ENCODE measurements at places on chromosomes 2 and 18. TPM values are rescaled to one million over a fixed set of nuclear protein-coding genes. Genes with fewer than 3 reads are reported as not detected.

DNA sequence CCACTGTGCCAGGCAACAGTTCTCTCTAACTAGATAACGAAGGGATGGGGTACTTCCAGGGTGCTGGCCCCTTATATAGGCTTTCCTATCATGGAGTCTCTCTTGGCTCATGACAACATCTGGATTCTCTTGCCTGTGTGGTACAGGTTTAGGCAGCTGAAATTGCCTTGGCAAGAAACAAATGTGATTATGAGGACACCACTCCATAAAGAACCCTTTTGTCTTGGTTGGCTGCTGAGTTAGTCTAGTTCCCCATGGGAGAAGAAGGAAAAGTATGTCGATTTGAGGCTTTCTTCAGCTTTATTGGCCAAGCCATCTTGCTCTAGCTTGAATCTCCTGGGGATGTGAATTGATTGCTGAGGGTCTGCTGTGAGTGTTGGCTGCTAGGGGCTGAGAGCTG, 76.3 kb upstream of the ZCCHC2 start:
- DNase-seq, result no peak

GRCh38 chr18:1891641-1892040, 679.7 kb downstream of the METTL4 start:
- no peak for DNase-seq

- no peak for DNase-seq
Observed at GRCh38 chr2:231308631-231309428, 86.7 kb upstream of the B3GNT7 start.

GRCh38 chr2:26720322-26721114, 28.0 kb downstream of the KCNK3 start:
- DNase-seq, result peak; percentile 81

DNA sequence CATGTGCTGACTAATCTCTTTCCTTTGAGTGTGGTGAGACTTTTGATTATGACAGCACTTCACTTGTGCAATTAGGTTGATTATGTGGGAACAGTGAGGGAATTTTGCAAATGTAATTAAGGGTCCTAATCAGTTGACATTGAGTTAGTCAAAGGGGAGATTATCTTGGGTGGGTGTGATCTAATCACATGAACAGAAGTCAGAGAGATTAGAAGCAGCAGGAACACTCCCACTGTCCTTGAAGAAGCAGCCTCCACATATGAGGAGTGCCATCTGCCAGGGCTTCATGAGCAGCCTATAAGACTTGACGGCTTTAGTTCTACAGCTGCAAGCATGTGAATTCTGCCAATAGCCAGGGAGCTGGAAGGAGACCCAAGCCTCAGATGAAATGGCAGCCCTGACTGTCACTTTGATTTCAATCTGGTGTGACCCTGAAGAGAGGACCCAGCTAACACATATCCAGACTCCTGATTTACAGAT, 89.4 kb upstream of the APCDD1 start:
- no peak for DNase-seq

DNA sequence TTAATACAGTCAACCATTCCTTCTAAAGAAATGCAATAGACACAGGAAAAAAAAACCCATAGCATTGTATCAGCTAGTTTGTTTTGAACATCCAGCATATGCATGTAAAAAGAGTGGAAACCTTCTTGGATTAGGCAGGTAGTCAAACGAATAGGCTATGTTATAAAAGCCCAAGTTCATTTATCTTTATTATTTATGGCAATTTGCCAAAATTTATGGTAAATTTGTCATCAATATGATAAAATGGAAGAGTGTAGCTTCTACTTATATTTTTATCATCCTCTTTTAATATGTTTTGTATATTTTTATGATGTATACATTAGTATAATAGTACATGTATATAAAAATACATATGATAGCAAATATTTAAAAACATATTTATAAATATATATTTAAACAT, 23.9 kb downstream of the DSC1 start:
- DNase-seq, result no peak

GRCh38 chr2:10613263-10613662, 76.5 kb downstream of the NOL10 start:
- DNase-seq, result no peak

DNA sequence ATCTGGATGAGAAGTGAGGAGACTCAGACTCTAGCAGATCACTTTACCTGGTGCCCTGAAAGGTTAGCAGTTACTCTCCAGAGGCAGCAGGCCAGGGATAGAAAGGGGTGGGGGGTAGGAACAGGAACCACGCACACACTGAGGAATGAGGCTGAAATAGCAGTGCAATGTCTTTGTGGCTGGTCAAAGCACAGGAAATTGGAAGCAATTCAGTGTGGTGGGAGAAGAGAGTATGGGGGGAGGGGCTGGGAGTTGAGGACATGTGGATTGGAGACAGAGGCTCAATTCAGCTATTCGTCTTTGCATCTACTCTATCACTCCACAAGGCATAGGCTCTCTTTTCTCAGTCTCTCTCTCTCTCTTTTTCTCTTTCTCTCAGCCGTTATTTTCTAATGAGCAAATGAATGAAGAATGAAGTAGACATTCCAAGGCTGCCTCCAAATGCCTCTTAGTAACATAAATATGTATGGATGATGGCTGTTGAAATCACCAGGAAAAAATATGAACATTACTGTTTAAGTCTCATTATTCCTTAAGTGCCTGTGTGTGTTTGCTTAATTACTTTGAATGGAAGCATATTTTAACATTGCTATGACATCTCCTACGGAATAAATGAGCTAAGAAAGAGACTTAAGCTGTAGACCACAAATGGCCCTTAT, 979.4 kb downstream of the TSN start:
- DNase-seq, result no peak

GRCh38 chr18:75638776-75639471, 211.4 kb upstream of the SMIM21 start:
- DNase-seq, result no peak

DNA sequence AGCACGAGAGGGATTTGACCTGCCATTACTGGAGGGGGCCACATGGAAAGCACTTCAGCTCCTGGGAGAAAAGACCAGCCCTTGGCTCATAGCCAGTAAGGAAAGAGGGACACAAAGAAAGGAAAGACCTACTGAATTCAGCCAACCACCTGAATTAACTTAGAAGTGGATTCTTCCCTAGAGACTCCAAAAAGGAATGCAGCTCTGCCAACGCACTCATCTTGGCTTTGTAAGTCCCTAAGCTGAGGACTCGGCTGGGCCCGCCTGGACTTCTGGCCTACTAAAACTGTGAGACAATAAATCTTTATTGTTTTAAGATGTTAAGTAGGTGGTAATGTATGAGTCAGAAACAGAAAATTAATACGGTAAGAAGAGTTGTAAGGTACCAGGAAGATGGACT, 11.5 kb downstream of the ATF2 start:
- no peak for DNase-seq

DNA sequence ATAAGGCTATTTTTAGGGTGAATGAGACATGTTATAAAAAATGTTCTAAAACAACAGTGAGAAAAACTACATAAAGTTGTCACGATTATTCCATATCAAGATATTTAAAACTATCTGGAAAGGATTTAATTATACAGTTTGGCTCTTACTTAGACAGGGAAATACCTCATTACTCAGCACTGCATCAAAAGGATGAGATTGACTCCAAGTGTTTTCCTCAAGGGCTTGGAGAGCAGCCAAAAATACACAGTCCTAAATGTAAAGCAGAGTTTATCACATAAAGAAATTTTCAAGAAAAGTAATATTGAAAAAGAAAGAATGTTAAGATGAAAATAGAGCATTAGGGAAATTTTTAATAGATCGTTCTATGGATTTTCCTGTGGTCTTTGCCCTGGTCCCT, 285.5 kb upstream of the NETO1 start:
- DNase-seq, result no peak

GRCh38 chr2:196594158-196594557, 45.4 kb upstream of the CCDC150 start:
- DNase-seq, result no peak

DNA sequence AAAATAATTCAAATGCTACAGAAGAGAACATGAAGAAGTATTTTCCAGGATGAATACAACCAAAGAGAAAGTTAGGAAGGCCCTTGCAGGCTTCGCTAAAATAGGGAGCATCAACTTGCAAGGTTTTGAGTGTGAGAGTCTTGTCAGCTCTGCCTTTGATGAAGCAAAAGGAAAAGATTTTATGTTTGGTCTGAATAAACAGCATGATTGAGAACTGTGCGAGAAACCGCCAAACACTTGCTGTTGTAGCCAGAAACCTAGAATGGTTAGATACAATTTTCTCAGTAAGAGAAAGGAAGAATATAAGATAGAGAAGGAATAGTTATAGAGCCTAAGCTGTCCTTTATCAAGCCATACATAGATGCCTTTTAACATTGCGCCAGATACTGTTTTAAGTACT, 163.6 kb downstream of the L3MBTL4 start:
- no peak for DNase-seq

GRCh38 chr18:9913151-9913525, 678 bp upstream of the VAPA start:
- no peak for DNase-seq

GRCh38 chr2:235766278-235766677, 272.4 kb downstream of the AGAP1 start:
- peak; percentile 82 for DNase-seq

GRCh38 chr2:86439879-86440630, 1.1 kb upstream of the KDM3A start:
- no peak for DNase-seq

DNA sequence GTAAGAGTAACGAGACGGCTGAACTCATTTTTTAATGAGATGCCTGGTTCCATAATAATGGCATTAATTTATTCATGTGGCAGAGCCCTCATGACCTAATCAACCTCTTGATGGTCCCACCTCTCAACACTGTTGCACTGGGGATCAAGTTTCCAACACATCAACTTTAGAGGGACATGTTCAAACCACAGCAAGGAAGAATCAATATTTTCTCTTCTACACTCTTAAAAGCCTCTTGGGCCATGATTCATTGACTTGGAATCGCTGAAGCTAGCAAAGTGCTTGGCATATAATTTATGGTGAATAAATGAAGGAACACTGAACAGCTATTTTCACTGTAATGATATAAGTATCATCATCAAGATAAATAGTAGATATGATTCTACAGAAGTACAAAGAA, 333.0 kb downstream of the TNS1 start:
- DNase-seq, result no peak

- DNase-seq, result no peak
Observed at GRCh38 chr2:8243748-8244400, 438.0 kb upstream of the ID2 start.

GRCh38 chr2:238615187-238615586, 188.5 kb downstream of the ASB1 start:
- no peak for DNase-seq

- DNase-seq, result no peak
Observed at GRCh38 chr18:72128649-72129048, 415.5 kb downstream of the CBLN2 start.

The ICA1L gene
- total RNA-seq, result 8.9 TPM

The TMEM178A gene
- total RNA-seq, result 2.7 TPM

The FOXI3 gene
- not detected for total RNA-seq

The ABCB11 gene
- total RNA-seq, result 0.23 TPM

The ACVR1C gene
- 0.58 TPM for total RNA-seq

The VAMP8 gene
- 178 TPM for total RNA-seq

The PROKR1 gene
- not detected for total RNA-seq

The IL36RN gene
- not detected for total RNA-seq

The C2orf80 gene
- not detected for total RNA-seq
